ENCODE measurements at places on chromosomes 6 and 20.

DNA sequence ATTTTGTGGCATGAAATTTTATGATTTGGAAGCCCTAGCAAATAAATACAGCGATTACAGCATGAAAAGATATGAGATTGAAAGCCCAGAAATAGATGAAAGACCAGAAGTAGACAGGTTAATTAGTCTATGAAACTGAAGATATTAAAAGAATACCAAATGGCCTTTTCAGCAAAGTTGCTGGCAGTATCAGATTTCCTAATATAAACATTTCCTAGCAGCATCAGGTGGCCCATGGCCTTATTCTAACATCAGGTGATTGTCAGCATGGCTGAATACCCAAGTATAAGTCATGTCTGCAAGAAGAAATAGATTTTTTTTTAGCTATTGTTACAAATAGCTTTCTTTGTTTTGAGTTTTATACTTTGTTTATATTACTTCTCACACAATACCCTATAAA is 93.2 kb downstream of the CLVS2 start:
- H3K27me3 ChIP-seq, result no peaks in the 10 kb centered on the region
- H3K4me1 ChIP-seq, result no peaks in the 10 kb centered on the region
- DNase-seq, result no peak
- no peak overlapping the region for H3K27ac ChIP-seq

DNA sequence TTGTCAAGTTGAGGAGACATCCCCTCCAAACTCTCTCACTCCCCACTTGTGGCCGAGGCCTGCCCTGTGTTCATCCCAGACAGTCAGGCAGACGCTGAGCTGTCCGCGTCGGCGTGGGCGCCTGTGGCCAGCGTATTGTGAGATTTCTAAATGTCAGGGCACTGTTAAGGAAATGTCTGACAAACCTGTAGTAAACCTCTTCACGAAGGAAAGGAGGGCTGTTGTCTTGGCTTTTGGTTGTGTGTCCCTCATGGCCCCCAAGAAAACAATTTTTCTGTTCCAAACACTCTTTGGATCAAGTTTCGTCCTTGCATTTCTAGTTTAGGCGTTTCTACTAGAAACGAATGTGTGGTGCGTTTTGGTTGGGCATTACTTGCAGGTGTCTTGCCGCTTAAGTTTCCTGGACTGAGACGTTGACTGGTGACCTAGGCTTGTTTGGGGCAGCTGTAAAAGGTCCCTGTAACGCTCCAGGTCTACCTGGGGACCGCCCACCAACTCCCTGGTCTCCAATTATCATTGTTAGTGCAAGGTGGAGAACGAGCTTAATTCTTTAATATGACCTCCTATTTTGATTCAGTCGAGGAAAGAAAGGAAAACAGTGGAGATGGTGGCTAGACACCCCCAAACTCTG is 8.7 kb upstream of the POU3F2 start:
- H3K27me3 ChIP-seq, result peaks cover 93% of the 10 kb centered on the region
- no peak for DNase-seq
- H3K36me3 ChIP-seq, result no peaks in the 10 kb centered on the region

DNA sequence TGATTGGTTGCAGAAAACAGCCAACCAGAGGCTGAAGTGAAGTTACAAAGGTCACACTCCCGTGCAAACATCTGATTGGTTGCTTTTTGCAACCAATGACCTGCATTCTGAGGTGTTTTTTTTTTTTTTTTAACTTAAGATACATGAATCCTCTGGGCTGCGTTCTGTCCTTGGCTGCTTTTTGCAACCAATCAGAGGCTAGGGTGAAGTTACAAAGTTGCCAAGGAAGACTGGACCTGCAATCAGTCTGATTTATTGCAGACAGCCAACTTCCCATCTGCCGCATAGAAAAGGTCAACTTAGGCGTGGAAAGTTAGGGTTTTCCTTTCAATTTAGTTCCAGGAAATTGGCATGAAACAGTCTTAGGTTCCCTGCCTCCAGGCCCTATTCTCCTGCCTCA is 292.9 kb downstream of the PLCB1 start:
- H3K4me3 ChIP-seq, result no peak overlapping the region
- H3K27me3 ChIP-seq, result no peaks in the 10 kb centered on the region
- H3K27ac ChIP-seq, result no peak overlapping the region
- H3K4me1 ChIP-seq, result no peaks in the 10 kb centered on the region
- no peak for DNase-seq
- no peaks in the 10 kb centered on the region for H3K36me3 ChIP-seq

DNA sequence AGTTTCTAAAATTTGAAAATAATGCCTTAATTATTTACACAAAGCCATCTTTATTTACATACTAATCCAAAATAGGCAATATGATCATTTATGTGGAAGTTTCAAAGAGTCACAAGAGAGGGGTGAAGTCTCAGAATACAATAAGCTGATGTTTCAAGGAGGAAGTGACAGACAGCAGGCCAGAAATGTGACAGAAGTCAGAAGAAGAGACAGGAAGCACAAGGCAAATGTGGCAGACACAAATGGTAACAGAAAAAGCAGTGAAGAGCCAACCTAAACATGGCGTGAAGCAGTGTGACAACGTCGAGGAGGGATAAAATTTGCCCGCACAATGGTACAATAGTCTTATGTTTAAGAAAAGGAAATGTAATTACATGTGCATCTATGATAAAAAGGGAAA is 59.8 kb downstream of the SHPRH start:
- no peak for DNase-seq
- H3K27ac ChIP-seq, result no peak overlapping the region
- H3K27me3 ChIP-seq, result no peaks in the 10 kb centered on the region

- no peak overlapping the region for H3K27ac ChIP-seq
- no peaks in the 10 kb centered on the region for H3K36me3 ChIP-seq
- no peaks in the 10 kb centered on the region for H3K4me1 ChIP-seq
- peaks cover 13% of the 10 kb centered on the region for H3K27me3 ChIP-seq
- H3K4me3 ChIP-seq, result no peak overlapping the region
These were observed 128.2 kb downstream of the SASH1 start for GRCh38 chr6:148470606-148471465.

All from activated naive CD8-positive, alpha-beta T cell treated with anti-CD3 and anti-CD28 coated beads for 36 hours (primary cell).